ENCODE measurements at places on chromosomes 12 and 14.

GRCh38 chr12:47758834-47759690, at the start of gene RAPGEF3:
TSS of gene RAPGEF3 (minus strand) at chr12:47758880. CDS start at chr12:47758556, 324 bp downstream.
- peak; percentile 78 for DNase-seq

DNA sequence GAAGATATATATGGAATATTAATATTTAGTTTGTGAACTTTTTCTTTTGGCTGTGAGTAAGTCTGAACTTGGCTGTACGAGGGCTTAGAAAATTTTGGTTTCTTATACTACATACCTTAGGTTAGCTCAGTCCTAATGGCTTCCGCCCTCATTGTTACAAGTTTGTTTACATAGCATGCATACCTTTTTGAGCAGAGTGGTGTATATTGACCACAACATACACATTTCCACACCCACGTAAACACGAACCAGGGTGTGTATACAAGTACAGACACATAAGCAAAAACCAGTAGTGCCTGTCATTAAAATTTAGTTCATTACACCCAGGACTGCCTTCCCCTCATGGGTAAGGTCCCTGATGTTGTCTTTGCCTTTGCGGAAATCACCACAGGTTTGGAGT, 230.2 kb upstream of the RGS6 start:
- no peak for DNase-seq

DNA sequence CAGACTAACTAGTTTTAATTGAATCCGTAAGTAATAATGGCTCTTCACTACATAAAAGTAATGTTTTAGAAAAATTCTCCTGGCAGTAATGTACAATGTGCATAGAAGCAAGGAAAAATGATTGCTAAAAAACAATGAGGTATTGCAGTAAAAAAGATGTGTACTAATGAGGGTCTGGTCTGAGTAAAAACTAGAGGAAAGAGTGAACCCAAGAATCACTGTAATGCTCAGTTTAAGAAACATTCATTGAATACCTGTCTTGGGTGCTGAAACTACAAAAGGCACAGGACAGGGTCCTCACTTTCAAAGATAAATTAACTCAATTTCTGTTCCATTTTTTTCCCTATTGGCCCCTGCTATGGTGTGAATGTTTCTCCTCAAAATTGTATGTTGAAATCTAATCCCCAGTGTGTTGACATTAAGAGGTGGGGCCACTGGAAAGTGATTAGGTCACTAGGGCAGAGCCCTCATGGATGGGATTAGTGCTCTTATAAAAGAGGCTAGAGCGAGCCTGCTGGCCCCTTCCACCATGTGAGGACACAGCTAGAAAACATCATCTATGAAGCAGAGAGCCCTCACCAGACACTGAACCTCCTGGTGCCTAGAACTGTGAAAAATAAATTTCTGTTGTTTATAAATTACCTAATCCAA, 51.6 kb downstream of the RPS6KA5 start:
- DNase-seq, result no peak

DNA sequence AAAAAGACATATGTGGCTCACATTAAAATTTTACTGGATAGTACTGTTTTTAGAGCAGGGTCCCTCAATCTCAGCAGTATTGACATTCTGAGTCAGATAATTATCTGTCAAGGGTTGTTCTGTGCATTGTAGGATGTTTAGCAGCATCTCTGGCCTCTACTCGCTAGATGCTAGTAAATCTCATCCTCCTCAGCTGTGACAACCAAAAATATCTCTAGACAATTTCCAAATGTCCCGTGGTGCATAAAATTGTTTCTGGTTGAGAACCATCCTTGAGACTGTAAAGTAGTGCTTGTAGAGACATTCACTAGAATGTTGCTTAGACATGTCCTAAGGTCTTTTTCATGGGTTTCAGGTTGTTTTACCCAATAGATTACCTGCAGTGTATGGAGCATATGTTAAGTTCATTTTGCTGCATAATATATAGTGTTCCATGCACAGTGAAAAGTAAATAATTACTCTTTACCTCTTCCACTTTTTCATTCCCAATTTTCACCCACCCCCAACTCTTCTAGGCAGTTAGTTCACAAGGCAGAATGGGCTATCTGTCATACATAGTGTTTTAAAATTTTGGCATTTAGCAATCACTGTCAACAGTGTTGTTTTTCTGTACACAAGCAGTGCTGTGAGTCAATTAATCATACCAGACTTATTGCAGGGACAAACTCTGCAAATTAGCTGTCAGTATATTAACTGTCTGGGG, 200.2 kb upstream of the SLC38A2 start:
- no peak for DNase-seq

DNA sequence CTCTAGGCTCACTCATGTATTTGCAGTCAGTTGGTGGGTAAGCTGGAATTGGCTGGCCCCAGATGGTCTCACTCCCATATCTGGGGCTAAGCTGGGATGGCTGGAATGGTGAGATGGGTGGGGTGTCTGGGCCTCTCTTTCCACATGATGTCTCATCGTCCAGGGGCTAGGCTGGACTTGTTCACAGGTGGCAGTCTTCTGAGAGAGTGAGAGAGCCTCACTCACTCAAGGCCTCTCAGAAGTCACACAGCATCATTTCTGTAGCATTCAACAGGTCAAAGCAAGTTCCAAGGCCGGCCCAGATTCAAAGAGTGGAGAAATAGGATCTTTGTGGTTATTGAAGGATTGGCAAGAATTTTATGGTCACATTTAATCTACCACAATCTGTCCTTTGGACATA, 102.7 kb downstream of the UNC79 start:
- no peak for DNase-seq

DNA sequence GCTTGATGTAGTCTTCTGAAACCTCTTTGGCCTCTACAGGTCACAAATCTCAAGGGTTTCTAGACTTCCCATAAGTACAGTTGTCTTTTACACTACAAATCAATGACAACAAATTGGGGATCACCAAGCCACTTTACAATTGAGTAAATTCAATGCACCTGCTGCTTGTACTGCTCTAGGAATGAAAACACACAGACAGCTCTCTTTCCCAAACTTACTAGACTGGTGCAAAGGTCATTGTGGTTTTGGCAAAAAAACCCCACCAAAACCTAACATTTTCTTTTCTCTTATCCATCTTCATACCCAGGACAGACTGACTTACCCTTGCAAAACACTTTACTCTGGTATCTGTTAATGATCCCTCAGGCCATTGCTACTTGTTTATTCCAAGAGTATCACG, 2.7 kb downstream of the M6PR start:
- DNase-seq, result no peak

- DNase-seq, result no peak
Observed at GRCh38 chr12:84732828-84733340, 179.7 kb downstream of the SLC6A15 start.

GRCh38 chr12:120870415-120870814, 33.7 kb downstream of the SPPL3 start:
- DNase-seq, result no peak

DNA sequence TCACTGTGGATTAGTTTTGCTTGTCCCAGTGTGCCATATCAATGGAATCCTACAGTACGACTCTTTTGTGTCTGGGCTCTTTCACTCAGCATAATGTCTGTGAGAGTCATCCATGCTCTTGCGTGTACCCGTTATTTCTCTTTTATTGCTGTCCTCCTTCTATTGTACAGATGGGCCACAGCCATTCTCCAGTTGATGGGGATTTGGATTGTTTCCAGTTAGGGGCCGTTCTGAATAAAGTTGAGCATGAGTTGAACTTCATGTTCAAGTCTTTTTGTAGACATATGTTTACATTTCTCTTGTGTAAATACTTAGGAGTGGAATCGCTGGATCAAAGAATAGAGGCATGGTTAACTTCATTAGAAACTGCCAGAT, 38.3 kb downstream of the MYO1H start:
- no peak for DNase-seq

- peak; percentile 70 for DNase-seq
Observed at GRCh38 chr12:104219908-104220404, 4.4 kb downstream of the TXNRD1 start.

- DNase-seq, result no peak
Observed at GRCh38 chr12:94851396-94852028, 152.0 kb downstream of the NDUFA12 start.

DNA sequence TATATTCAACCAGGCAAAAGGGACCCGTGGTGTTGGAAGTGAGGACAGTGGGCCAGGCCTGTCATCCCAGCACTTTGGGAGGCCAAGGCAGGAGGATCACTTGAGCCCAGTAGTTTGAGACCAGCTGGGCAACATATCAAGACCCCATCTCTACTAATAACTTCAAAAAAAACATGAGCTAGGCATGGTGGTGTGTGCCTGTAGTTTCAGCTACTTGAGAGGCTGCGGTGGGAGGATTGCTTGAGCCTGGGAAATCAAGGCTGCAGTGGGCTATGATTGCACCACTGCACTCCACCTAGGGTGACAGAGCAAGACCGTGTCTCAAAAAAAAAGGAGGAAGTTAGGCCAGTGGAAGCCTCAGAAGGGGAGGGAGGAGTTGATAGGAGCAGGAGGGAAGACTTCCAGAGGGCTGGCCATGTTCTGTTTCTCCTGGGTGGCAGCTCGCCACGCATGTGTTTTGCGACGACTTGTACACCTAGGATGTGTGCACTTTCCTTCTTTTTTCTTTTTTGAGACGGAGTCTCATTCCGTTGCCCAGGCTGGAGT, 10.1 kb downstream of the SLC25A29 start:
- no peak for DNase-seq

GRCh38 chr14:75757644-75758402, 96.8 kb downstream of the TTLL5 start:
- no peak for DNase-seq

DNA sequence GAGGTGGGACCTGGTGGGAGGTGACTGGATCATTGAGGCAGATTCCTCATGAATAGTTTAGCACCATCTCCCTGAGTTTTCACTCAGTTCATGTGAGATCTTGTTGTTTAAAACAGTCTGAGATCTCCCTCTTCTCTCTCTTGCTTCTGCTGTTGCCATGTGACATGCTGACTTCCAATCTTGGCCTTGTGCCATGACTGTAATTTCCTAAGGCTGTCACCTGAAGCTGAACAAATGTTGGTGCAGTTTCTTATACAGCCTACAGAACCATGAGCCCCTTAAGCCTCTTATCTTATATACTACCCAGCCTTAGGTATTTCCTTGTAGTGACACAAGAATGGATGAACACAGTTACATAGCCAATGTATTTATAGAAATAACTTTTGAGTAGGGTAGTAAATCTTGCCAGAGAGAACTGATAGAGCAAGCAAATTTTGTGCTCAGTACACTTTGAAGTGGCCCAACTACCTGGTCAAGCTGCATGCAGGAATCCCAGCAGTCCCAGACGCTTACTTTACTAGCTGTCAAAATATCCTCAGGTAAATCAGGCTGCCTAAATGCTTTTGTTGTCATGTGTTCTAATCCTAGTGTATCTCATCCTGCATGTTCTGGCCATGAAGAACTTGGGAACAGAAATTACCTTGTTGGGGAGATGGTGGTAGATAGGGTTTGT, 445.6 kb upstream of the MIS18BP1 start:
- no peak for DNase-seq

GRCh38 chr14:71745072-71745471, 187.2 kb upstream of the RGS6 start:
- no peak for DNase-seq

- no peak for DNase-seq
Observed at GRCh38 chr14:94701861-94702370, 68.0 kb downstream of the GSC start.

DNA sequence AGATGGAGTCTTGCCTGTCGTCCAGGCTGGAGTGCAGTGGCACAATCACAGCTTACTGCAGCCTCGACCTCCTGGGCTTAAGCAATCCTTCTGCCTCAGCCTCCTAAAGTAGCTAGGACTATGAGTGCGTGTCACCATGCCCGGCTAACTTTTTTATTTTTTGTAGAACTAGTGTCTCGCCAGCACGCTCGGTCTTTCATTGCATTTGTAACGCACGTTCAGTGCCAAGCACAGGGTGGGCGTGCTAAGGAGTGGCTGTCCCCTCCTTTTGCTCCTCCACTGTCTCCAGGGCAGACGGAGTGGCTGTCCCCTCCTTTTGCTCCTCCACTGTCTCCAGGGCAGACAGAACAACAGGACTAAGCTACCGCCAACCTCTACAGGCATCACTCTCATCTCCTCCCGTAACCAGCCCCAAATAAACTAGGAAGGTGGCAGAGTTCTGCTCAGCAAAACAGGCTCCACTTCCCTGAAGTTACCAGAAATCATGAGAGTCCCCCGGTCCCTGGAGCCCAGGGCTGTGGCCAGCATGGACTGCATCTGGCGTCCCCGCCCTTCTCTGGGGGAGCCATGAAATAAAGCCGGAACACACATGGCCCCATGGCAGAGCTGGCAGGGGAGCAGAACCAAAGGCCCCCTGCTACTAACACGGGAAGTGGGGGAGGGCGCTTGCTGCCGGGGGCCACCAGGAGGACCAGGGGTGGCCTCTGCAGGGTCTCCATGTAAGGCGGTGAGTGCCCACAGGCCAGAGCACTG, 60.2 kb downstream of the CCDC88C start:
- DNase-seq, result no peak

GRCh38 chr12:50924439-50925341, 27.7 kb upstream of the HIGD1C start:
- peak; percentile 79 for DNase-seq

GRCh38 chr12:90253674-90254181, 545.1 kb upstream of the ATP2B1 start:
- DNase-seq, result peak; percentile 93

DNA sequence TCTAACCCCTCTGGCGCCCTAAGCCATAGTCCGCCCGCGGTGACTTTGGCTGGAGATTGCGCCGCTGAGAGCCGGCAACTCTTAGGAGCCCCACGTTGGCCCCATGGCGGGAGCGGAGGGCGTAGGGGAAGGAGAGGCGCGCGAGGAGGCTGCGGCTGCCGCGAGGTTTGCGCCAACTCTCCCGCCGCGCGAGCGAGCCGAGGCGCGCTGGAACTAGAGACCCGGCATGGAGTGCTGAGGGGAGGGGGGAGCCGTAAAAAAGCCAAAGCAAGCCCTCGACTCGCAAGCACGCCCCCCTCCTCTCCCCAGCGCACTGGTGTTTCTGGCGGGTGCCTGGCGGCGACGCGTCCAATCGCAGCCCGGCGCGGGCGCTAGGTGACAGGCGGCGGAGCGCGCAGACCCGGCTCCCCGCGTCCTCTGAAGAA, at the start of gene SYT10:
TSS of gene SYT10 (minus strand) at position 233 of the 425 bp plus-strand sequence. CDS start 297 bp downstream, outside the sequence.
- no peak for DNase-seq

- no peak for DNase-seq
Observed at GRCh38 chr12:59768031-59768430, 172.2 kb downstream of the SLC16A7 start.

DNA sequence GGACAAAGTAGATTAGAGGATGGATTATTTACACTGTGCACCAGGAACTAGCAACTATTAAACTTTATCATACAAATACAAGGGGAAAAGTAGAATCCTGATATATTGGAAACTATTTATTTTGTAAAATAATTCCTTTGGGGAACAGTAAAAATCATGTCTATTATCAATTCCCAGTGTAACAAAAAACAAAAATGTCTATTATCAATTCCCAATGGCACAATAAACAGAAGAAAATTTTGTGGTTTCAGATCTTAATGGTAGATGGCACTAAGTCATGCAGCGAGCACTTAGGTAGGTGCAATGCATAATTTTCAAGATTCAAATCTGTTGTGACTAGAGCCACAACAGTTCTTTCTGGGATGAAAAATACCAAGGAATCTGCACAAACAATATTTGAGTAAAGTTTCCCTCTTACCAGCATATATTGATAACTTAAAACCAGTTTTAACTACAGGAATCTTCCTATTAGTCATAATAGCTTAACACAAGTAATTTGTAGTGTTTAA, 13.7 kb downstream of the CFL2 start:
- DNase-seq, result no peak

Measured in AG10803 (cell line).